Small intestine (tissue), 16 donors: ENCODE measurements at places on chromosomes 1 and 21. TPM values are rescaled to one million over a fixed set of nuclear protein-coding genes. Genes with fewer than 3 reads are reported as not detected.

KPRP gene
- not detected for polyA plus RNA-seq

S100A7A gene
- polyA plus RNA-seq, result not detected

EXTL1 gene
- not detected for polyA plus RNA-seq

HSPA6 gene
- polyA plus RNA-seq, result 0.37 TPM

FALEC gene
- polyA plus RNA-seq, result not detected

EBNA1BP2 gene
- polyA plus RNA-seq, result 31.3 TPM

NECTIN4 gene
- 0.22 TPM for polyA plus RNA-seq

LCE6A gene
- polyA plus RNA-seq, result not detected

SORT1 gene
- polyA plus RNA-seq, result 51.5 TPM

- DNase-seq, result peak; percentile 62
These were observed 444.6 kb upstream of the PLXNA2 start for GRCh38 chr1:208688656-208689315.

DNA sequence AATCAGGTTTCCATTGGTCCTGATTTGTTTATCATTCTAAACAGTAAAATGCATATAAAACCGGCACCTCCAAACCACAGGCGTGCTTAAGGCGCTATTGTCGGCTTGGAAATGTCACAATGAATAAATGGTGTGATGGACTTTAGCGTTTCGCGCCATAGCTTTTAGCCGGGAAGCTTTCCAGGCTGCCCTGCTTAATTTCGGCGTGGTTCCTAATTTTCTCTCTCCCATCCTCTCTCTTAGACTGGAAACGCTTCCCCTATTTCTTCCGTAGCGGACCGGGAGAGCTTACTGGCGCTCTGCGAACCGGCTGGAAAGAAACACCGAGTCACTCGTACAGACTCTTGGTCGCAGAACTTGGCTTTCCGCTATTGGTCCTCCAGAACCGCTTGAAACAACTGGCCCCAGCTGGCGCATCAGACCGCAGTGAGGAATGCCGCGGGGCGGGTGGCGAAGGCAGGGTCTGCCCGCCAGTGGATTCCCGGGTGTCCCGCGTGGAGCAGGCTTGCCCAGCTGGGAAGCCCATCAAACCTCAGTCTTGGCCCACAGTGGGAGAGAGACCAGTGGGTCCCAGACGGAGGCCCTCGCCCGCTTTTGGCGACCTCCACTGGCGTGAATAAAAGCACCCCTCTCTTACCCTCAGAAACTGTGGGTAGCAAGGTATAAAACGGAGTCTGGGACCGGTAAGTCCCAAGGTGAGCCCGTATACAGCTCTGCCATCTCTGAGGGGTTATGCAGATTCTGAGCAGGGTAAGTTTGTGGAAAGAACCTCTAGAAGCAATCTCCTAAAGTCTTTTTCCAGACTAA lies 4.0 kb upstream of the LHX8 start:
- DNase-seq, result no peak

DNA sequence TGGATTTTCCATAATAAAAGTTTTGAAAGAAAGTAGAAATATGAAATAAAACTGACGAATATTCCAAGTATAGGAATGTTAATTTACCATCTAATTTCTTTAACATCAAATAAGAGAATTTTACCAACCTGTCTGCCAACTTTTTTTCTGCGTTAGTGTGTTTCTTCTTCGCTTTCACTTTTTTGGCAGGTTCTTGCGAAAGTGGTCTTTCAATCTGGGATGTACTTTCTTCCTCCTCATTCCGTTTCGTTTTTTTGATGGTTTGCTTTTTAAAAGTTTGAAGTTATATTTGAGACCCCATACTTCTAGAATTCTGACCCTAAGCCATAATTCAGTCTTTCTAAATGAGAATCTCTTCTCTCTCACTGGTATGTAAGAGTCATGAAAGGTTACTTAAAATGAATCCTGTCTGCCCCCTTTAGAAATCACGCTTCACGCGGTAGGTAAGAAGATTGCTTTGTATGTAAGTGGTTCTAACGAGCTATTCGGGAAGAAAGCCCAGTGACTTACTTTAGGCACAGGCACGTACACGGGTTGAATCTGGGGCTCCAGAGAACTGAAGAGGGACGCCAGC lies 580 bp downstream of the RBM34 start:
- no peak for DNase-seq

- DNase-seq, result no peak
These were observed 103.0 kb upstream of the VAV3 start for GRCh38 chr1:108067884-108068540.

DNA sequence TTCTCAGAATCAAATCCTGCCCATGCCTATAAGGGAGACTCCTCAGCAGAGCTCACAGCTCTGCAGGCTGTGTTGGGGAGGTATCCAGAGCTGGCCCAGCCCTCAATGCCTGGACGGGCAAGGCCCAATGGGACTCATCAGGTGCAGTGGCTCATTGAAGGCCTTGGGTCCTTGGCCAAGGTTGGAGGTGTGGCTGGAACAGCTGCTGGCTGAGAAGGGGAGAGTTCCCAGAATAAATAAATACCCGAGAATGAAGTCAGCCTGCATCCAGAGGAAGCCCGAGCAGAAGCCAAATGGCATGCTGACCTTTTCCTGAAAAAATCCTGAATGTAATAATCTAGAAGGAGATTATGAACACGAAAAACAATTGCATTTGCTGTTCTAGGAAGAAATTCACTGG lies 25.2 kb upstream of the IKBKE start:
- DNase-seq, result peak; percentile 23

- peak; percentile 38 for DNase-seq
These were observed 34.8 kb downstream of the KPNA6 start for GRCh38 chr1:32142446-32143301.

- no peak for DNase-seq
These were observed 22.7 kb downstream of the CLDN8 start for GRCh38 chr21:30193201-30193600.

DNA sequence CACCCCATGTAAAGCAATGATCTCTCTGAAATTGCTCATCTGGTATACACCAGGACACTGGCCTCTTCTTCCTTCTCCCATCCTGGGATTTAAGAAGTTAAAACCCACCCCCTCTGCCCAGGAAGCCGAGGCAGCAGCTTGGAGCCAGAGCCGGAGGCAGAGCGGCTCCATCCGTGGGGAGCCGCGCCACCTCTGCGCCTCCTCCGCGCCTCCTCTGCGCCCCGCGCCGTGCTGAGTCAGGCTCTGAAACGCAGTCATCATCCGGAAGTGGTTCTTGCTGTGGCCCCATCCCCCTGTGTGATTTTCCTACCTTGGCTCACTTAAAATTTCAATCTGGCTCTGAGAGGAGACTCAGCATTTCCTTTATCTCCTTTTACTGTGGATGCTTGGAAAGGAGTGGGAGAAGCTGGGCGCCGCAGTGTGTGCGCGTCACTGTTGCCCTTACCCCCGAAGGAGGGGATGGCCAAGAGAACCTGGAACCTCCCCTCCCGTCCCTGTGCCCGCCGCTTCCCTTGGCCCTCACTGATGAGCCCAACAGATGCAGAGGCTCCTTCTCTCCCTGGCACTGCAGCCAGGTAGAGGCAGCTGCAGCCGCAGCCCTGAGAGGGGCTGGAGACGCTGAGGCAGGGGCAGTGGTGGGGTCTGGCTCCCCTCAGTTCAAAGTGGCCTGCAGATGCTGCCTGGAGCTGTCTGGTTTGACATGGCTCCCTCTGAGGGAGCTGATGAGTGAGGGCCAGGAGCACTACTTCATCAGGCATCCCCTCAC lies 15.3 kb upstream of the NPHP4 start:
- DNase-seq, result no peak
